ENCODE measurements at places on chromosomes 12 and 14.

GRCh38 chr12:45298721-45299692, 83.1 kb downstream of the ANO6 start:
- no peak for DNase-seq

- DNase-seq: no peak
Measured at GRCh38 chr12:99658671-99659349, 11.3 kb downstream of the GARIN6 start.

DNA sequence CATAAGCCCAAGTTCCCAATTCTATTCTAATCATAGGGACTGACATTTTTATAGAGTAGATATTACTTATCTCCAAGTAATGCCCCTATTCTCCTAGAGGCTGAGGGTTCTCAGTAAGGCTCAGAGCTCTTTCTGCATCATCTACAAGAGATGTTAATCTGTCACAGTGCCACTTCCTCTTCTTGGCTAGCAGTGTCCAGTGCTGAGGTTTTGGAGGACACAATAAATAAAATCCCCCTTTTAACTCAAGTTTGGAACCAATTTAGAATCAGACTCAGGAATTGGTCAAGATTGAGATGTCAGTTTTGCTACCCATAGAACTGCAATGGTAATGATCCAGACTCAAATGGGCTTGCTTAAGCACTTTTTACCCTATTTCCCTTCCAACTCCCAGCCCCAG, 154.1 kb upstream of the ARID2 start:
- DNase-seq: no peak

- peak; percentile 44 for DNase-seq
Measured at GRCh38 chr12:52007158-52007921, 594 bp downstream of the TAMALIN start.
